ENCODE measurements at places on chromosomes 7 and 10.

GRCh38 chr10:75029420-75029819 lies 82.0 kb upstream of the SAMD8 start:
- DNase-seq, result no peak

DNA sequence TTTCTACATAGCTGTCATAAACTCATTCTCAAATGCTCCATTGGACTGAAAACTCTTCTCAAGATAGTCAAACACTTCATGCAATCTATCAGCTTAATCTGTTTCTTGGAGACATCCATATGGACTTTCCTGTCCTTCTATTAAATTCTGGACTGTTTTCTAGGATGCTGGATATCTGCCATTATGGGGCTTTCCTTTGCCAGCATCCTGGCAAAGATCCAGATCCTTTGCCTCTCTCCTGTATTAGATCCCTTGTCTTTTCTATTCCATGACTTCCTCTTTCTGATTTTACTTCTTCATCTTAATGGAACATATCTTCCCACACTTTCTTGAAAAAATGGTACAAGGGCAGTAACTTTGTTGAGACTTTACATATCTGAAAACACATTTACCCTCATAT lies 35.9 kb upstream of the SKAP2 start:
- DNase-seq, result no peak

DNA sequence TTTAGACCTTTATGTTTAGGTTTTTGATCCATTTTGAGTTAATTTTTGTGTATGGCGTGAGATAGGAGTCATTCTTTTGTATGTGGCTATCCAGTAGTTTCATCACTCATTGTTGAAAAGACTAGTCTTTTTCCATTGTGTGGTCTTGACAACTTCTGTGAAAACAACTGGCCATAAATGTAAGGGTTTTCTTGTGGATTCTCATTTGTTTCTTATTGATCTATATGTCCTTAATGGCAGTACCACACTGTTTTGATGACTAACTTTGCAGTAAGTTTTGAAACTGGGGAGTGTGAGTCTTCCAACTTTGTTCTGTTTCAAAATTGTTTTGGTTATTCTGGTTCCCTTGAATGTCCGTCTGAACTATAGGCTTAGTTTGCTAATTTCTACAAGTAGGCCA lies 16.3 kb downstream of the SEPTIN7 start:
- no peak for DNase-seq

GRCh38 chr10:60513281-60513680 lies 123.6 kb upstream of the ANK3 start:
- no peak for DNase-seq

DNA sequence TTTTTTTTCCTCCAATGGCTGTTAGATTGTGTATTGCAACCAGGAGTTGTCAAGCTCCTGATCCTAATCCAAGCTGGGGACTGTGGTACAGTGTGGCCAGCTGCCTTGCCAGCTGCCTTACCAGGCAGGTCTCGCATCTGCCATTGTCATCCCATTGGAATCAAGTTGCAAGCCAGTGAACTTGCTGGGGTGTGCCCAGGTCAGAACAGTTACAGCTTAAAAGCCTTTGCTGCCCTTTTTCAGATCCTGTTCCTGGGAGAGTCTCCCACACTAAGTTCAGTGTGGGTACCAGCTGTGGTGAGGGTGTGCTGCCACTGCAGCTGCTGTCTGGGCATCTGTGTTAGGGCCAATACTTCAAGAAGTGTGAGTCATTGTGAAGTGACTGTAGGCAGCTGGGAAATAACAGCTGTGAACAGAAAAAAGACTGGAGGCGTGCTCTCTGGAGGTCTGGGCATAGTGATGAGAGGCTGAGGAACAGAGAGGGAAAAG lies 72.8 kb downstream of the CCNY start:
- no peak for DNase-seq

Measured in CD4-positive, alpha-beta T cell treated with Interferon gamma for 1 hour (primary cell).